HTR-8/SVneo (cell line): ENCODE measurements at places on chromosomes 2 and 18.

DNA sequence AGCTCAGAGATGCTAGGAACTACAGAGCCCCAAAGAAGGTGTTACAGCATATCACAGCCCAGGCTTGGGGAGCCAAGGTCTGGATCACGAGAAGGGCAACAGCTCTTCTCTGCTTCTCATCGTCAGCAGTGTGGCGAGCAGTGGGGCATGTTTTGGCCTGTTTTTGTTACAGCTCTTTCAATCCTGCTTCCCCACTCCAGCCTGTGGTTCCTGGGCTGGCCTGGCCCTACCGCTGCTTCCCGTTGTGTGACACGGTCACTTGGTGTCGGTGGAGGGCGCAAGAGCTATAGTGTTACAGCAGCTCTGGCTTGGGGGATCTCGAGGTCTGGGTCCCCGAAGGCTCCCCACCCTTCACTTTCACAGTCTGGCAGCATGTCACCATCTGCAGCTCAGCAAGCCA is 870.2 kb downstream of the CBLN2 start:
- no peak for DNase-seq

DNA sequence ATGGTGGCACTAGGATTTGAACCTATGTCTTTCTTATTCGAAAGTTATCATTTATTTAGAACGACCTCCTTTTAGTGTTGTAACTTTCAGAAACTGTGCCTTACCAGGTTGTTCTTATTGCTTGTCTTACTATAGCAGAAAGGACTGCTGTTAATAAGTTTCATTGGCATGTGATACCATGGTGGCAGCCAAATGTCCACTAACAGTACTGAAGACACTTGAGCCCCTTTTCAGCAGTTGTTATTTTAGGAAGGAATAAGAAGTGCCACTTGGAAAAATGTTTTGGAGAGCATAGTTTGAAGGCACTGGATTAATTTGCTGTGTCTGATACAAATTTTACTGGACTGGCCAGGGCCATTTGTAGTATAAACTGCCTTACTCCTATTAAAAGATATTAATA is 37.7 kb downstream of the CEP192 start:
- no peak for DNase-seq

- no peak for DNase-seq
Measured at GRCh38 chr2:63676135-63676534, 87.4 kb downstream of the MDH1 start.

GRCh38 chr2:86499326-86499725 is 58.2 kb downstream of the KDM3A start:
- no peak for DNase-seq

- no peak for DNase-seq
Measured at GRCh38 chr2:186276909-186277308, 209.2 kb upstream of the ZC3H15 start.

DNA sequence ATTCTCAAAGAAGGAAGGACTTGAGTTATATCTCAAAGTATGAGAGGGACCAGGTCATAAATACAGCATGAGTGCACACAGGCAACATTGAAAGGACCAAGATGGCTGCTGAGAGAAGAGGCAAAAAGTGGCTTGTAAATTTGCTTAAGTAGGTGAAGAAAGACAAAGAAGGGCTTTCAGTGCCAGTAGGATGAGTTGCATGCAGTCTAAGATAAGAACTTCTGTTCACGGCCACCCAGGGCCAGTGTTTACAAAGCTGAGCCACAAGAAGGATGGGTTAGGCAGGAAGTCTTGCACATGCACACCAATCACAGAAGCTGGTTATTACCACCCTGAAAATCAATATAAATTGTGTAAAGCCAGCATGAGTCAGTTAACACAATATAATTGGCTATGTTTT is 3.1 kb upstream of the ABCB11 start:
- no peak for DNase-seq

DNA sequence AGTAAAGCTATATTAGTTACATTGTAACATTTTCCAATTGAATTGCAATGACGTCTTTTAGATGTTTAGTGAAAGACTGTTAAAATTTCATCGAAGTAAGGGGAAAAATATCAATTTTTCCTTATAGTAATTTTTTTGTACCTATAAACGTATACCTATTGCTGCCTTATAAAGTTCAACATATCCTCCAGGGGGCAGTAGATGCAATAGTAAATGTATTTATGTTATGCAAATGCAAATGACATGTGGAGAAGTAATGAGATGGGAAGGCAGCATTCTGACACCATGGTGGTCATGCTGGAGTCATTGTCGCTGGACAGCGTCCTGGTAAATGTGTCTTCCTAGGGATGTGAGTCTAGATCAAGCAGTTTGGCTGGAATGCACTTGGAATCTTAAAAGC is 38.7 kb downstream of the MSTN start:
- peak; percentile 20 for DNase-seq

DNA sequence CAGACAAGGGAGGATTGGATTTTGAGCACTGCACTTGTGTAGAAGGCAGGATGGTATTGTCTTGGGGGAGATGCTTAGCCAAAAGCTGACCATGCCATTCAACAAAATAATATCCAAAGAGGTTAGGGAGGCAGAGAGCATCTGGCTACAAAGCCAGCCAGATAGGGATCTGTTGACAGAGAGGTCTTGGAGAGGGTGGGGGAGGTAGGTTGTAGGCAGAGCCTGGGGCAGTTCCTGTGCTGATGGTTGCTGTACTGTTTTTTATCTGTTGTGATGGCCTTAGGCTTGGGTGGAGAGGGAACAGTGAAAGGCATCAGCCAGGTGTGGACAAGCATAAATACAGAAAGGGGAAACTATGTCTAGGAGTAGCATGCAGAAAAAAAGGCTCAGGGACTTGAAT is 100.9 kb downstream of the AQP4 start:
- no peak for DNase-seq

DNA sequence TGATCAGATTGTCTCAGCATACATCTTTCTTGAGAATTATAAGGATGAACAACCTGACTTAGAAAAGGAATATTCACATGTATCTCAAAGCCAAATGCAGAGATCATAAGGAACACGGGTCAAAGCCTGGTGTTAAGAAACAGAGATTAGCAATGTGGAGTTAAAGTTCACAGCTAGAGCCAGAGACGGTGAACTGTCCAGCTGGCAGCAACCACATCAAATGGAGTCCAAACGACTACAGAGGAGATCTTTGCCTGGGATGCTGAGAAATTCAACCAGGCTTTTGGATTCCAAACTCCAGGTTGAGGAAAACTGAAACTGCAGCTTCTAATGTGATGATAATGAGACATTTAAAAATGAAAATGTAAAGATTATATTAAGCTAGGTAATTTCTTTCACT is 939.9 kb upstream of the NXPH2 start:
- DNase-seq: no peak

DNA sequence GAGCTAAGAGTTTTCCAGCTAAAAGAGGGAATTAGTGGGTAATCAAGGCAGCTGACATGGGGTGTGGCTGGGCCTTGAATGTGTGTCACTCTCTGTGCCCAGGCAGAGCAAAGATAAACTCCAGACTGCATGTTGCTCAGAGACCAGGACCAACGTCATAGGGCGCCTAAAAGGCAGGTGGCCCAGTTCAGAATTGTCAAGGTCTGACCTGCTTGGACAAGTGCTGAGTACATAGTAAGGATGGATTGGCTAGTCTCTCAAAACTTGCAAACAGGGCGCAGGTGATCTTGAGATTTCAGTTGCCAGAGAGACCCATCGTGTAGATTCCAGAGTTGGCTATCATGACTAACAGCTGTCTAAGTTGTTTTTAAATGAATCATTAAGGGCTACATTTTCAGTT is 19.0 kb downstream of the CLUL1 start:
- no peak for DNase-seq

GRCh38 chr2:234954551-234954992 is 2.8 kb downstream of the SH3BP4 start:
- DNase-seq: no peak

GRCh38 chr2:222307143-222307756 is 8.5 kb upstream of the PAX3 start:
- no peak for DNase-seq

DNA sequence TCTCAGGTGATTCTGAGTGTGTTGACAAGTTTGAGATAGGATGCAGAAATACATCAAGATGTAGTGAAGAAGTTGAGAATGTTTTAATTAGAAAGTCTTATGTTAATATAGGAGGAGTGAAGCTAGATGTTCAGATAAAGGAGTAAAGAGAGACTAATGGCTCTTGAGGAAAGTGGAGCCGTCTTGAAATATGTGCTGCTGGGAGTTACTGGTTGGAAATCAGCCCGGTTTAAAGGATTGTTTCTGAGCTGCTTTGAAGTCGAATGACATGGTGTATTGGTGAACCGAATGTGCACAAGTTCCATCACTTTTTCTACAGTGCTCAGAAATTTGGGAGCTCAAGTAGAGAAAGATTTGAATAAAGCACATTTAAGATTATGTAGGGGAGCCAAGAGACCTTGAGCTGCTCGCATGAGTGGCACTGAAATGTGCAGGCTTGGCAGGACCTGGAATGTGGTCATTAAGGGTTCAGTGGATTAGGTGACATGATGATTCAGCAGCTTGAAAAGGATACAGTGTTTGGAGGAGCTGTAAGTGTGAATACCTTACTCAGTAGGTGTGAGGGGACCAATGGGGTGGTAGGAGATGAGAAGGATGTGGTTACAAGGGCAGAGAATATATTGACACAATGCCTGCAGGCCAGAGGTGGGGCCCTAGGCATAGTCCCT is 68.6 kb downstream of the CAB39 start:
- DNase-seq: no peak

DNA sequence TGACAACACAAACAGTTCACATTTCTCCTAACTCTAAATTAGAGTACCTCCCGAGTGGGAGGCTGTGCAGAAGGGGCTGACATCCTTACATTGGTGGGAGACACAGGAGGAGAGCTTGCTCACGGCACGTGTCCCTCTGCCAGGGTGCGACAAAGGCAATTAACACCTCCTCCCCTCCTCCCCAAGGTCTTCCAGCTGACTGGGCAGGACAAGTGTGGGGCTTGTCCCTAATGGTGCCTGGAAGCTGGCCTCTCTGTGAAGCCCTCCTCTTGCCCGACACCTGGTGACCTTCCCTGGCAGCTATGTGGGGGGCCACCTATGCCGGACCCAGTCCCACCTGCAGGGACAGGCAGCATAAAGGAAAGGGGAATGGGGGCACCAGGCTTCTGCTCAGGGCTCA is 57.0 kb downstream of the FAM168B start:
- no peak for DNase-seq

DNA sequence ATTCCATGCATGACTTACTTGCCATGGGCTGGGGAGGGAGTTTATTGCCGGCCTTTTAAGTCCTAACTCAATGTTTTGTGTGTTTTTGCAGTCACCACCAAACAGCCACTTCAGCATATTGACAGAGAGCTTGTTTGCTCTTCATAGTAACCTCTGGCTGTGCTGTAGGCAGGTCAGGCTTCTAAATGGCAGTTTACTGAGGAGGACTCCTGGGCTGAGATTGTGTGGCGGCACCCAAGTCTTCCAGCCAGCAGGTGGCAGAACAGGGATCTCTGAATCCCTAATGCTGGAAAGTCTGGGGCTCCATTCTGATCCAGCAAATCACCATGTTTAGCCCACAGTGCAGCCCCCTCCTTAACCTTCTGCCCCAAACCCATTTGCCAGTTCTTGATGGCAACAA is 121.2 kb downstream of the CAPN13 start:
- no peak for DNase-seq

- DNase-seq: no peak
Measured at GRCh38 chr18:59712311-59712710, 15.1 kb upstream of the CCBE1 start.

GRCh38 chr18:13381331-13381730 is 162.8 kb downstream of the LDLRAD4 start:
- DNase-seq: no peak

GRCh38 chr18:35683021-35683420 is 101.5 kb downstream of the GALNT1 start:
- no peak for DNase-seq

DNA sequence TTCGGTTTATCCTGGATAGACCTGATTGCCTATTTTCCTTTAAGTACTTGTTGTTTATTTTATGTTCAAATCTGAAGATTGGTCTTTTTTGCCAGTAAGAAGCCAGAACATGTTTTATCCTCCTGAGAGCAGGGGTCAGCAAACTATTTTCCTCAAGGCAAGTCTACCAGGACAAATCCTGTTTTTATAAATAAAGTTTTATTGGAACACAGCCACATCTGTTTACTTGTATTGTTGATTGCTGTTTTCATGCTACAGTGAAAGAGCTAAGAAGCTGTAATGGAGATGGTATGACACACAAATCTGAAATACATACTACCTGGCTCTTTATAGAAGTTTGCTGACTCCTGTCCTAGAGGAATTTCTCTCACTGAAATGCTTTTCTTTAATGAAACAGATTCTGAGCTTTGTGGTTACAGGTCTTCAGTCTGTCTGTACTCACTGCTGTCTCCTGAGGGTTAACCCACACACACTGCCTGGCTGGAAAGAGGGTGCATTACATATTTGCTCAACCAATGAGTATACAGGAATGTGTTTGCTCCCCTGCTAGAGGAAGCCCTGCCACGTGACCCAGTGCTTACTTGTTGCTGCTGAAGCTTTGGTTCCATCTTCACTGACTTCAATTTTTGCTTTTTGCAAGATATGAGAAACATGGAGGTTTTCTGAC is 22.6 kb downstream of the MRPL44 start:
- DNase-seq: no peak

- no peak for DNase-seq
Measured at GRCh38 chr2:234795272-234795920, 156.4 kb upstream of the SH3BP4 start.

DNA sequence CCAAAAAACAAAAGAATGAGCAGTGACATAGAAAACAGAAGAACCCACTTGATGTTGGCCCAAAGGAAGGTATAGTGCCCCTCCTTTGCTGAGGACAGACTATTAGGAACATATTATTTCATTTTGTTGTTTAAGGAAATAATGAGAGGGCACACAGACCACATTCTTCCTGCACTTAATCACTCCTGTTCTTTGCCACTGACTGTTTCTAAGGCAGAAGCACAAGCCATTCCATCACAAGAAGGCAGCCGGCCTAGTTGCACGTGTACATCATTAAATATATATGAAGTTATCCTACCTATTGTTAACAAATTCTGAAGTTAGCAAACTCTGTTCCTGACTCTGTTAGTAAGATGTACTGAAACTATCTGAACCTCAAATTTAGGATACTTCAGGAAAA is 110.0 kb downstream of the LNPK start:
- DNase-seq: no peak

DNA sequence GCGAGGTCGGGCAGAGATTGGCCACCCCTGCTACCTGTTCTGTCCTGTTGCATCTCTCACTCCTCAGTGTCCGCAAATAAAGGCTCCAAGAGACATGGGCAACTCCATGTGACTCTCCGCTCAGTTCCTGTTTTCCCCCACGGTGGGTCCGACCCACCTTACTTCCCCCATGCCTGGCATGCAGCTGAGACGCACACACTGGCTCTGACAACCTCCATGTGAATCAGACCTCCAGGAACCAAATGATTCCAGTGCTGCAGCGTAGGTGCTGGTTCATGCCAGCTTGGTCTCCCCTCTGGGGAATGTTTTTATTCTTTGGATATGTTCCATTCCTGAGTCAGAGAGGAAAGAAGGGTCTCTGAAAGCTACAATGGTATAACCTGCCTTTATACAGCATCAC is 221.5 kb downstream of the SH3RF3 start:
- no peak for DNase-seq

- no peak for DNase-seq
Measured at GRCh38 chr2:231371430-231372054, 24.0 kb upstream of the B3GNT7 start.

GRCh38 chr2:146576339-146577111 is 1268.3 kb upstream of the ACVR2A start:
- no peak for DNase-seq

- DNase-seq: no peak
Measured at GRCh38 chr2:111205774-111206173, 85.1 kb downstream of the BCL2L11 start.

- peak; percentile 15 for DNase-seq
Measured at GRCh38 chr2:219998107-219998506, 370.7 kb downstream of the SLC4A3 start.

- DNase-seq: no peak
Measured at GRCh38 chr18:76558881-76559667, 64.0 kb upstream of the ZNF516 start.
